Stimulated activated naive CD8-positive, alpha-beta T cell treated with anti-CD3 and anti-CD28 coated beads, Interleukin-15, Interleukin-2, amounts not matched to agents 100 U/mL and 50 U/mL, for 24 hours (primary cell): ENCODE measurements at places on chromosomes 3 and 15.
A peak's percentile ranks its signal among the peaks of the same experiment; 100 is the strongest.

- DNase-seq, result no peak
These were observed 2.1 kb upstream of the ANP32A start for GRCh38 chr15:68822818-68823217.

- no peak for DNase-seq
These were observed 10.7 kb downstream of the PCSK6 start for GRCh38 chr15:101478701-101479341.

- DNase-seq, result no peak
These were observed 170.0 kb upstream of the ROBO2 start for GRCh38 chr3:76869726-76870384.

- DNase-seq, result peak; percentile 28
These were observed 134.2 kb upstream of the SATB1 start for GRCh38 chr3:18559331-18559842.

GRCh38 chr3:189459231-189459630 lies 172.0 kb upstream of the TP63 start:
- DNase-seq, result no peak

DNA sequence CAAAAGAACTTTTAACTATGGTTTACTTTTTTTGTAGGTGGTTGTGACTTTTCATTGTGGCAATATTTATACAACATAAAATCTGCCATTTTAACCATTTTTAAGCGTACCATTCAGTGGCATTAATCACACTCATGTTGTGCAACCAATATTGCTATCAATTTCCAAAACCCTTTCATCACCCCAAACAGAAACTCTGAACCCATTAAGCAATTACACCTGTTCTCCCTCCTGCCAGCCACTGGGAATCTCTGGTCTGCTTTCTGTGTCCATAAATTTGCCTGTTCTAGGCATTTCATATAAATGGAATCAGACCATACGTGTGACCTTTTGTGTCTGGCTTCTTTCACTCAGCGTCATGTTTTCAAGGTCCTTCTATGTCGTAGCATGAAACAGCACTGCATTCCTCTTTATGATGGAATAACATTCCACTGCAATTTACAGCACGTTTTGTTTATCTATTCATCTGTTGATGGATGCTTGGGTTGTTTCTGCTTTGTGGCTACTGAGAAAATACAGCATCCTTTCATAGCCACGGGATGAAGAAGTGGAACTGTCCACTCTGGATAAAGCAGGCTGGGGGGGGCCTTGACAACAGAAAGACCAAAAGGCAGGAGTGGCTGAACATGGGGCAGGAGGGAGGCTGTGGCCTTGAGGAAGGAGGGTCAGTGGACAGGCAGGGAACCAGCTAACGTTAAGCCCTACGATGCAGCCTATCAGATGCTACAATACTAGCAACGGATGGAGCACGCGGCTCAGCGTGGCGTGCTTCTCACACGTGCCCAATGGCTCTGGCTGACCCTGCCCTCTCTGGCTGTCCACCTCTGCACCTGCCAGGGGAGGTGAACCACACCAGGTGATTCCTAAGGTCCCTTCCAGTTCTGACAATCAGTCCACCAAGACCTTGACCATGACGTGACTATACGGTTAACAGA lies 110.9 kb downstream of the SEC22A start:
- no peak for DNase-seq

GRCh38 chr15:45346381-45346780 lies 32.0 kb downstream of the GATM start:
- no peak for DNase-seq

DNA sequence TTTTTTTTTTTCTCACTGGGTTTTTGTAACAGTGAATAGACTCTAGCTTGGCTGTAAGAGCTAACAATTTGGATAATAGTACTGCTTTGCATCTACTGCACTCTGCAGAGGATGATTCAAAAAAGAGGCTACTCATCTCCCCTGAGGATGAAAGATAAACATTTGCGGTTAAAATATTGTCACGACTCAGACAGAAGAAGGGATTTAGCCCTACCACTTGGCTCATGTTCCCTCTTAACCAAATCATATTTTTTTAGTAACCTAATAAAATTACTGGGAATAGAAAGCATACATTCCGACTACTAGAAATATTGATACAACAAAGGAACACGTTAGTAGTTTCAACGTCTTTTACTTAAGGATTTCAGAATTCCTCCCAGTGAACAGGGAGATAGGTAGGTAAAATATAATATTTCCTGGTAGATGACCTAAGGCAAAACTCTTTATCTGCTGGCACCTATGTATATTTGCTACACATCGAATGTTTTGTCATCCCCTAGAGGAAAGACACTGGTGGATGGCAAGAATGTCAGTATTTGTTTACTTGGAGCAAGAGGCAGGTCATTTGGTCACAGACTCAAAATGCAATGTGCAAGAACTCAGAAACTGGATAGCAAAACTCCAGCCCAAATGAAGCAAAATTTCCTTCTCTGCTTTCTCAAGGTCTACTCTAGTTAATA lies 110.8 kb downstream of the GREM1 start:
- no peak for DNase-seq

DNA sequence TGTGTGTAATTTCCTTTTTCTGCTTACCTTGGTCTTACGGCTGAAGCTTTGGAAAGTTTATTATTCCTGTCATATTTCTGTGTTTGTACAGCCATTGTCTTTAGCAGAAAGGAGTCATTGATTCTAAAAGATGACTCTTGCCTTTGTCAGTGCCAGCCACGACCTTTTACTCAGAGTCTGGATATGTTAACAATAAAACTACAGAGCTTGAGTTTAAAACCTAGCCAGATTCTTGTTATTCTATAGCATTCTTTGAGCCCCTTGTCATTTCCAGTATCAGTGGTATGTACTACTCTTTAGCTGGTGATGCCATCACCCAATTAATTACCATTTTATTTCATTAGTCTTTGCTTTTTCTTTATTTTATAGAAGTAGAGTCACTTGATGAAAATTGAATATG lies 142.4 kb downstream of the TCF12 start:
- DNase-seq, result no peak

DNA sequence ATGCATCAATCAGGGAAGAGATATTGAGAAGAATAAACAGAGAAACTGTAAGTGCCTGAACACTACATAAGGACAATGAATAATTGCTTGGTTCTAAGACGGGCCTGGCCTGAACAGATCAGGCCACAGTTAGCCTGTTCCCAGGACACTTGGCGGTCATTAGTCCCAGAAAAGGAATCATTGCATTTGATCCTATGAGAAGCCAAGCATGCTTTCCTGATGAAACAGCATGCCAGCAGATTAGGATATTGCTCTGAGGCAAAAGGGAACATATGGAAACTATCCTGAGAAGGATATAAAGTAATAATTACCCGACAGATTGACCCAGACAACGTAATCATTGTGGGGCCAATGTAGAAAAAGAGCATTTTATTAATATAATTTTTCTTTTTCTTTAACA lies 51.9 kb downstream of the STRIT1 start:
- DNase-seq, result no peak

- DNase-seq, result no peak
These were observed 18.4 kb downstream of the IGDCC4 start for GRCh38 chr15:65404186-65404872.

DNA sequence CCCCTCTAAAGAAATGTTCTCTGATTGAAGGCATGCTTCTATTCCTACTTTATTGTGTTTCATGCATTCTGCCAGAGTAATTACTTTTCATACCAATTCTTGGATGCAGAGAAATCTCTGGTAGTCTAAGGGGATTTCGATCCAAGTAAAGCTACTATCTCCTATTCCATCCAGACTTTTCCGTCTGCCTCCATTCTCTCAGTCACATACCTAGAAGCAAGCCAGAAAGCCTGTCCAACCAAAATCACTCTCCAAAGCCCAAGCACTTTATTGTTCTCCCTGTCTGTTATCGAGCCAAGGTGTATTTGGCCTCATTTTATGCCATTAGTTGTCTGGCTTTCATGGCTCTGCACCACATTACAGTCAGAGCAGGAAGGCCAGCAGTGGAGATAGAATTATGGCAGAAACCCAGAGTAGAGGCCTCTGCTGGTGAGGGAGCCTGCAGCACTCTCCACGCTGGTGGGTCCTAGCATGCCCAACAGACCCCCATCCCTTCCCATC lies 95.9 kb downstream of the SLC49A4 start:
- no peak for DNase-seq

DNA sequence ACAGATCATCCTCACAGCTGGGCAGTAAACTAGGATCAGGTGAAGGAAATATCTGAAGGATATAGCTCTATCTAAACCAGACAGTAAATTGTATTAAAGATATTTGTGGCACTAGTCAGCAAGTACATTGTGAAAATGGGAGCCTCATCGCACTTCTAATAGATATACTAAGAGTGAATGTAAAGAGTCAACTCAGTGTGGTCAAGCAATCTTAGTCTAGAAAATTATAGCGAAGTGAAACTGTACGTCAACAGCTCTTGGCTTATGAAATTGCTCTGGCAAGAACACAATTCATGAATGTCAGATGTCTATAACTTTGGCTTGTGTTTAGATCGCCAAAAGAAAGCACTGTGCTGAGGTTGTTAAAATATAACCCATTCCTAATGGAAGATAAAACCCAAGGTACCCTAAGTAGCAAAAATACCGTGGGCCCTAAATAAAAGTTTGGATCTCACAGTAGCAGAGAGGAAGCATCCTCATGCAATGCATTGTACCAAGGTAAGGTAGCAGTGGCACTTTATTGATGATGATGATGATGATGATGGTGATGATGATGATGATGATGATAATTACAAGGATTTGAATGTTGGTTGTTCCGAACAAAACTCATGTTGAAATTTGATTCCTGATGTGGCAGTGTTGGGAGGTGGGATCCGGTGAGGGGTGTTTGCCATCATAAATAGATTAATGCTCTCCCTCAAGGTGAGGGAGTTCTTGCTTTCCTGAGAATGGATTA lies 228.5 kb downstream of the UNC13C start:
- DNase-seq, result no peak

DNA sequence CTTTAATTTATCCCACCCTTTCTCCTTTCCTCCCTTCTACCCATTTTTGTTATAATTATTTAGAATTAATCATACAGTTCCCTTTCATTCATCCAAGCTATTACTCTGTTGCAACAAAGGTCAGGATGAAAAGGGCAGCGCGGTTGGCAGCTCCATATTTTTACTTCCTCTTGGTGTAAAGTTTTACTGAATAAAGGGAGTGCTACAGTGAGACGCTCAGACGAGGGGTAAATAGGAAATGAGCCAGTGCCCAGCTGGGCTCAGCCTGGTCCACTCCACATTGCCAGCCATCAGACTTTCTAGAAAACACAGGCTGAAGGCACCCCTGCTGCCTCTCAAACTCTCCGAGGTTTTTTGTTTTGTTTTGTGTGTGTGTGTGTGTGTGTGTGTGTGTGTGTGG lies 21.9 kb upstream of the ZBTB38 start:
- no peak for DNase-seq

- peak; percentile 91 for DNase-seq
These were observed at the start of gene ARHGAP31 for GRCh38 chr3:119293871-119294695. TSS of gene ARHGAP31 (plus strand) at chr3:119294383. CDS start at chr3:119294905, 522 bp downstream.

DNA sequence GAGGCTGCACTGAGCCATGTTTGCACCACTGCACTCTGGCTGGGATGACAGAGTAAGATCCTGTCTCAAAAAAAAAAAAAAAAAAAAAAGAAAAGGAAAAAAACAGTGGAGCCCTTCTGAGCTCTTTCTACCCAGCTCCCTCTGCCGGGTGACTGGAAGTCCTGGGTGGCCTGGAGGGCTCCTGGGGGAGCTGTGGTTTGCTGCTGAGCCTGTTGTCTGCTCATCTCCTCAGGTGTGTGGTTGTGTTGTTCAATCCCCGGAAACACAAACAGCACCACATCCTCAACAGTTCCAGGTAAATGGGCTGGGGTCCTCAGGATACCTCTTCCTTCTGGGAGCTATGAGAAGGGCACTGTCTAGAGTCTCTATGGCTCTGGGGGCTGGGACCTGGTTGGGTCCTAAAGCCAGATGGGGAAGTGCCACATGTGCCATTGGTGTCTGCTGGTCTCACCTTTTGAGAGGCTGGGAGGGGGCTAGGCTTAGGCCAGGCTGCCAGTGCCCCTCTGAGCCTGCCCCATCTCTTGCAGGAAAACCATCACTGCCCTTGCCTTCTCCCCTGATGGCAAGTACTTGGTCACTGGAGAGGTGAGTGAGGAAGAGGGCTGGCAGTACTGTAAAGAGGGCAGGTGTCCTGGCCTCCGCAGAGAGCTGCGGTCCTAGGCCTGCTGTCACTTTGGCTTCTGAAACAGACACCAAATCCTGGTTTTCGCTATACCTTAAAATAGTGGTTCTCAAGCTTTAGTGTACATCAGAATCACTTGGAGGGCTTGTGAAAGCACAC lies 17.1 kb upstream of the JMJD7 start:
- DNase-seq, result no peak

- DNase-seq, result no peak
These were observed 86.0 kb downstream of the SEMA5B start for GRCh38 chr3:122941228-122942206.

DNA sequence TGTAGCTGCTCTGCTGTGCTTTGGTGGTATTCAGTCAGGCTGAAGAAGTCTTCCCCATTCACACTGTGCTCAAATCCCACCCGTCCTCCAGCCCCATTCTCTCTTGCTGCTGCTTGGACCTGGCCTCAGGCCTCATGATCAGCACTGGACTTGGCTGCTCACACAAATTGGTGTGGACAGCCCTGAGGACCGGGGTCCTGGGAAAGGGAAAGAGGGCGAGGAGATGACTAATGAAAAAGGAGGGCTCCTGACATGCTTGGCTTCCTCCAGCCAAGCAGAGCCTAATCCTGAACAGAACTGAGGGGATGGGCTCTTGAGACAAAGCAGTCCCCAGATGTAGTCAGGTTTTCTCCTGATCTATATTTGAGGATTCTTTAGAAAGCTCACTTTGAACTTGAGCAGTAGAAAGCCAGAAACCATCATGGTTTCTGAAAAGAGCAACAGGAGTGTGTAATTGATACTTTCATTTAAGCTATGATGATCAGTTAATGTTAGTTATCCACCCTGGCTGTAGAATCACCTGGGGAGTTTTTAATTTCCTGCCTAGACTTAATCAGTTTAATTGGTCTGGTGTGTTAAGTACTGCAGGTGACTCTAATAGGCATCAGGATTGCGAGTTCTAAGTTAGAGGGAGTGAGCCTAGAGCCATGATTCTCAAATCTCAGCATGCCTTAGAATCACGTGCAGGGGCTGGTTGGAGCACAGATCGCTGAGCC lies 79.4 kb upstream of the THBS1 start:
- no peak for DNase-seq

DNA sequence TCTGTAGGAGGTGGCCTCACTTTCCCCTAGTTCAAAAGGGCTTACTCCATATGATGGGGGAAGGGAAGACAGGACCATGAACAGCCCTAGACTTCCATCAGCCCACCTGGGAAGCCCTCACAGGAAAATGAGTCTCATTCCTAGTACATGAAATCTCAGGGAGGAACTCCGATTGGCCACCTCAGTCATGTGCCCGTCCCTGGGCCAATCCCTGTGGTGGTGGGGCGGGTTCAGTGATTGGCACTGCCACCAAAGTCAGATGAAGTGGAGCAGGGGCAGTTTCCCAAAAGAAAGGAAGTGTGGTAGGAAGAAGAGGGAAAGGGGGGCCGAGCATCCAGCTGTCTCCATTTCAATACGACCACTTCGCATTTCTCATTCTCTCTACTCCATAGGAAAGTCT lies 25.9 kb upstream of the GP9 start:
- DNase-seq, result no peak

- DNase-seq, result no peak
These were observed 43.4 kb downstream of the PPP2R3A start for GRCh38 chr3:136008732-136009470.

GRCh38 chr3:109118584-109118983 lies 650 bp upstream of the MORC1 start:
- DNase-seq, result no peak

- no peak for DNase-seq
These were observed 11.1 kb downstream of the WDR53 start for GRCh38 chr3:196557236-196557635.

GRCh38 chr3:187024536-187025226 lies 94.4 kb downstream of the ST6GAL1 start:
- no peak for DNase-seq

- DNase-seq, result no peak
These were observed 24.6 kb upstream of the MCCC1 start for GRCh38 chr3:183123891-183124290.
